NK-92 treated with Interleukin-12 subunit alpha and Interleukin-12 subunit beta, amount 100 ng/mL, for 24 hours (cell line): ENCODE measurements at places on chromosomes 5 and 9.

DNA sequence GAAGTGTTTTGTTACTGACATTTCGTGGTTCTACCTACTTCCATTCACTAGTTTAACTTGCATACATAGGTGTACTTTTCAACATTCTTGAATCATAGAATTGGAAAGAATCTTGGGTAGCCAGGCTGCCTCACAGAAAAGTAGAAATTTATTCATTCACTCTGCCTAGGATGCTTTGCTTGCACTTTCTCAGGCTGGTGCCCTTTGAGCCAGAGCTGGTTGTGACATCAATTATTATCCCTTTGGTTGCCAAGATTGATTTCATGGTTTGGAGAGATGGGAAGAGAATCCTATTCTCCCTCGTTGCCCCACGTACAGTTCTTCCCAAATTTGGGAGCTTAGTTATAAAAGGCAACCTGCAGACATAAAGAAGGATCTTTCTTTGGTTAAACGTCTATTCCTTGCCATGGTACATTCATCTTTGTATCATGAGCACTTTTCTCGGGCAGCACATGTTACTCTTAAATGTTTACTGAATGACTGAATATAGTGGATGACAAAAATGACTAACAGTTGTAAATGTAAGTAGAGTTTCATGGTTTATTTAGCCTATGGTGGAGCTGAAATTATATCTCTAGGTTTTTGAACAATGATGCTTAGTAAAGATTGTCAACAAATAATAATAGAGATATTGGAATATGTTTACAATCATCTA, 195.5 kb downstream of the COMMD10 start:
- no peak for DNase-seq

GRCh38 chr9:101427957-101428655, 7.5 kb downstream of the ALDOB start:
- DNase-seq = no peak

DNA sequence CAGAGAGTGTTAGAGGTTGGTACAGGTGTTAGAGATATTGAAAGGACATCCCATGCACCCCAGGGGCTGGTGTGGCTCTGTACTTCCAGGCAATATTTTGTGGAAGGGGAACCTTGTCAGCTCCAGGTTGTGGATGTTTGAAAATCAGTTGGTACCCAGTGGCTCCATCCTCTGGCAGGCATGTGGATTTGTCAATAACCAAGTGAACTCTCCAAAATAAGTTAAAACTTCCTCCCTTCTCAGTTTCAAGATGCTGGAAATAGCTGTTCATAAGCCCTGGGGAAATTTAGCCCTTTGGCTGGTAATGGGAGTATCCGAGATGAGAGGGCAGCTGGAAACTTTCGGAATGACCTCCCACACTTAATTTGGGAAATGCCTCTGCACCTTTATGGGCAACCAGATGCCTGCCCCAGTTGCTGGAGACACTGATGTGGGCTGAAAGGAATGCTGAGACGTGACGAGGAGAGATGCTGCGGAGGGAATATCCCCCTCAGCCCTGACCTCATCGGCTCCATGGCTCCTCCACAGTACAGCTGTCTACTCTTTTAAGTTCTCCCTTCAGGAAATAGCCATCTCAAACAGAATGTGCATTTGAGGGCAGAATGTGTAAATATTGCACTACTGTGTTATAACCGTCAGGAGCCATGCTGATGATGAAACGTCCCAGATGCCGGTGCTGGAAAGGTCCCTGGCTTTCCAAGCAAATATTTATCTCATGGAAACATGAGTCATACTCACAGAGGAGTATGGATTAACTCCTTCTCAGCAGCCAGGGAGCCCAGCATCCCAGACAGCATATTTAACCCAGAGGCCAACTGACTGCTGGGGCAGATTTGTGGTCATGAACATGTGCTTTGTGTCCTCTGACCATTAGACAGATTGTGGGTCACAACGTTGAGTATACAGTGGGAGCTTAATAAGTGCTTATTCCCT, 29.5 kb downstream of the TGFBI start:
- DNase-seq = no peak

DNA sequence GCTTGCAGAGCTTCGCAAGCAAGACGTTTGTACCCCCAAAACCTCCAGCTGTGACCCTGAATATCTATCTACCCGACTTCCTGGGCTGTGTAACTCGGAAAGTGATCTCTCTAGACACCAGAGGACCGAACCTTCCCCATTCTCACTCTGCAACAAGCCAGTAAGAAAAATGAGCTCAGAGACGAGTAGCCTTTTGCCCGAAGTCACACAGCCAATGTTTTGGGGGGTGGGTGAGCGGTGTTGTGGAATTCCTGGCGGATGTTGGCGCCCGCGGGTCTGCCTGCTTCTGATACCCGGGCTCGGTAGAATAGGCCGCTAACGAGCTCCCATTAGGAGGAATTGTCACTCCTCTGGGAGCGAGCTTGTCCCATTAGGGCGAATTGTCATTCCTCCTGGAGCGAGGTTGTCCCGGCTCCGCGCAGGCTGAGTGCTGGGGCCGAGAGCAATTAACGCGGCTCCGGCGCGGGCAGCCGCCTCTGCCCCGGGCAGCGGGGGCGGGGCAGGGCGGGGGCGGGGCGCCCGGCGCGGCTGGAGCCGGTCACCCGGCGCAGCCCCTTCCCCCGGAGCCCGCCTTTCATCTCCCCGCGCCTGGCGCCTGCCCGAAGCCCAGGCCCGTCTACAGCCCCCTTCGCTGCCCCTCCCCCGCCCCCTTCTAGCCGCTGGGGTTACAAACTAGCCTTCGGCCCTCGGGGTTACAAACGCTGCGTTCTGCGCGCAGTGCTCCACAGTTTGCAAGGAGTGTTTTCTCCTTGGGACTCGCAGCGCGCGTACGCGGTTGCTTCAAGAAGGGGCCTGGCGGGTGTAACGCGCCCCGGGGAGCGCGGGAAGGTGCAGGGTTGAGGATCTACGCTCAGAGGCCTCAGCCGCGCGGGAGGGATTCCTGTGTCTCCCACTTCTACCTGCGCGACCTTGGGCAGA, 3.5 kb upstream of the MSX2 start:
- DNase-seq = no peak

DNA sequence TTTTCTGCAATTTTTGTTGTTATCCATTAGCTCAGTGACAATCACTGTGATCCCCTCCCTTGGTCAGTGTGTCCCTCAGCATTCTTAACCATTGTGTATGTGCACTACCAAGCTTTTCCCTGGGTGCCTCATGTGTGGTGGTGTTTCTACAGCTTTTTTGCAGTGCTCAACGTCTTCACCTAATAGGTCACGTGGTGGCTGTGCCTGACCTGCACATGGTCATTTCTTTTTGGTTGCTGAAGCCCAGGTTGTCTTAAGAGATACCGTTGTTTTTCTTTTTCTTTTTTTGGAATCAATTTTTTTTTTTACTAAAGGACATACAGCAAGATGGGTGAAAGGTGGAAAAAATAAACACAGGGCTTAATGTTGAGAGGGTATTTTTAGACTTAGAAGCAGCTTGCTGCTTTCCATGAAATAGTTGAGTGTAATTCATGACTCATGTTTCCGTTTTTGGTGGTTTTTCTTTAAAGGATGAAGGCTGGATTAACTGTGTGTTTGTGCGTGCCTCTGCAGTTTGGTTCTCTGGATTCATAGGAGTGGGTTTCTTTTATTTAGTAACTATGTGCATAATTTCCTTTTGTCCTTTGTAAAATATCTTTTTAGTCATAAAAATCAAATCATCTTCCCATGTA, 22.2 kb downstream of the SH3GL2 start:
- no peak for DNase-seq

DNA sequence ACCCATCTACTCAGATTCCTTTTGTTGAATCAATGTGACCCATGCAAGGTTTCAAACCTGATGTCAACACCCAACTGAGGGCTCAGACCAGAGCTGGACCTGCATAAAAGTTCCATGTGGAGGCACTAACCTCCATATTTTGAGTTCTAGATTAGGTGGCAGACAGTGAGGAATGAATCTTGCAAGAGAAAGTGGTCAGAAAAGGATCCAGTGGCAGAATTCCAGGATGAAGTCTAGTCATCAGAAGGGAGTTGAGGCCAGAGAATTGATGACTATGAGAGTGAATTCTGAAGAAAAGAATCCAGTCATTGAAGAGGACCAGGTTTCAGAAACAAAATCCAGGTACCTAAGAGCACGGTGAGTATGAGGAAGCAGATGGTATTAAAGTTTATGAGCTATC, 205.1 kb upstream of the RGMB start:
- DNase-seq = no peak

DNA sequence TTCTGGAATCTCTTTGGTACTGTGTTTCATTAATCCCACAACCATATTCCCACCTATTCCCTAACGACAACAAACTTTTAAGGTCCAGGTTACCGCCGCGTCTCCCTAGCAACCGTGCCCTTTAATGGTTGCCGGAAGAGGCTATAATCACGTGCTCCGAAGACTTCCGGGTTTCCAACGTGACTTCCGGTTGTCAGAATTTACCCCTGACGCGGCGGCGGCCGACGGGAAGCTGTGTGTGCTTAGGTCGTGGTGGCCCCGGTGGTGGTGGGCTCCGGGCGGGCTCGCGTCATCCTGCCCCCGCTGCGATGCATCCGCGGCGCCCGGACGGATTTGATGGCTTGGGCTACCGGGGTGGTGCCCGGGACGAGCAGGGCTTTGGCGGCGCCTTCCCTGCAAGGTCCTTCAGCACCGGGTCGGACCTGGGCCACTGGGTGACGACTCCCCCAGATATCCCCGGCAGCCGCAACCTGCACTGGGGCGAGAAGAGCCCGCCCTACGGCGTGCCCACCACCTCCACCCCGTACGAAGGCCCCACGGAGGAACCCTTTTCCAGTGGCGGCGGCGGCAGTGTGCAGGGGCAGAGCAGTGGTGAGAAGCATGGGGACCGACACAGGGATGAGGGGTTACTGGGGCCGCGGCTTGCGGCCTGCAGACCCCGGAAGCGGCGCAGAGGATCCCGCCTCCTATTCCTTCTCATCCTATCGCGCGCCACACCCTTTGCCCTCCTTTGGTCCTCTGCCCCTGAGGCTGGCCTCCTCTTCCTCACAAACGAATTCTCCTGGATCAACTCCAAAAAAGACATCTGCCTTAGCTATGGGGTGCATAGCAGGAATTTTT, at the start of gene SLC25A46:
Gene SLC25A46, plus strand, starts transcription at position 196 of the 840 bp plus-strand sequence. Its CDS starts 113 bp downstream, at position 309.
- peak; percentile 82 for DNase-seq

- peak; percentile 1 for DNase-seq
Observed at GRCh38 chr5:41856644-41857491, 13.4 kb downstream of the OXCT1 start.

GRCh38 chr5:155786108-155786507, 540.9 kb upstream of the SGCD start:
- DNase-seq = no peak

DNA sequence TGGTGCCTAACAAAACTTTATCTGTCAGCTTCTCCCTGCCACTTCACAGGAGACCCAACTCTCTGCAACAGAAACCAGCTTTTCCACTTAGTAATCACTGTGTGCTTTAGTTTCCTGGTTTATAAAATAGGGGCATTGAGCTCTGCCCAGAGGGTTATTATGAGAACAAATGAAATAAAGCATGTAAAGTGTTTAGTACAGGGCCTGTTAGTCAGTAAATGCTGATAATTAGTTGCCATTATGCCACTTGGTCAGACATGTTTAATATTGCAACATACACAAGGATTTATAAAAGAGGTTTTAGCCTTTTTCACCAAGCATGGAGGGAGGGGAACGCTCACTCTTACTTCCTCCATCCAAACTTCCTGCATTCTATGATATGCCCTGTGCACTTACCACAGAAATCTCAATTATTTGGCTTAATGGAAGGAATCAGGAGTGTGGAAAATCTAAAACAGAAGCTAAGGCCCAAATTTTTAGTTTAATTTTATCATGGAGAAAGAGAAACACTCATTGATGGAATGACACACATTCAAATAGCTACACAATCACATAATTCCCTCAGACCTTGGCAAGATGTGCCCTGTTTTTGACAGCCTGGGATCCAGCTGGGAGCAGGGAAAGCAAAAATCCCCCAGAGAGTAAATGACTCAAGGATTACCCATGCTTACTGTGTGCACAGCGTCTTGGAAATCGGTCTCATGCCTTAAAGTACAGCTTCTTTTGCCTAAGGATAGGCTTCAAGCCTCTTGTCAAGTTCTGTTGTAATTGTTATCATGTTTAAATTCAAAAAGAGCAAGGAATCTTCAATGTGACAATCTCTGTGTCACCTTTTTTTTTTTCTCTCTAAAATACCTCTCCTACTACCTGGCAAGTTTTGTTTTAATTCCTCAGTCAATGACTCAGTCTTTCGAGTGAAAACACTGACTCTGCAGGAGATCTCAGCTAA, 34.0 kb downstream of the ZNF474 start:
- no peak for DNase-seq

- DNase-seq = no peak
Observed at GRCh38 chr5:52947208-52947607, 41.9 kb upstream of the ITGA2 start.

GRCh38 chr5:171898386-171898785, 108.1 kb downstream of the FBXW11 start:
- no peak for DNase-seq

DNA sequence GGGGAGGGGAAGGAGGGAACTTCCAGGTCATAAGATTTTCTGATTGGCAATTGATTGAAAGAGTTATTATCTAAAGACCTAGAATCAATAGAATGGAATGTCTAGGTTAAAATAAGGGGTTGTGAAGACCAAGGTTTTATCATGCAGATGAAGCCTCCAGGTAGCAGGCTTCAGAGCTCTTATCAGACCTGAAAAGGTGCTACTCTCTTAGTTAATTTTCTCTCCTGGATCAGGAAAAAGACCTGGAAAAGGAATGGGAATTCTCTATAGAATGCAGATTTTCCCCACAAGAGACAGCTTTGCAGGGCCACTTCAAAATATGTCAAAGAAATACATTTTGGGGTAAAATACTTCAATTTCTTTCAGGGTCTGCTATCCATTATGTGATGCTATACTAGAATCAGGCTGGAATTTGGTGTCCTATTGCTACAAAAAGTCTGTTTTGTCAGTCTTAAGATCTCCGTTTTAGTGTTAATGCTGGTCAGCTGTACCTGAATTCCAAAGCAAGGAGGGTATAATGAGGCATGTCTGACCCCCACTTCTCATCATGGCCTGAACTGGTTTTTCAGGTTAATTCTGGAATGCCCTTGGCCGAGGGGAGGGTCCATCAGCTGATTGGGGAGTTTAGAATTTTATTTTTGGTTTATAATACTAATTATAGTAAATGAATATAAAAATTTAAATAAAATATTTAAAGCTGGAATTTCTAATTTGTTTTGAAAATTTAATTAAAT, 16.6 kb upstream of the STOM start:
- DNase-seq = no peak
